Urinary bladder (tissue), 4 donors: ENCODE measurements at places on chromosomes 2 and 18.

DNA sequence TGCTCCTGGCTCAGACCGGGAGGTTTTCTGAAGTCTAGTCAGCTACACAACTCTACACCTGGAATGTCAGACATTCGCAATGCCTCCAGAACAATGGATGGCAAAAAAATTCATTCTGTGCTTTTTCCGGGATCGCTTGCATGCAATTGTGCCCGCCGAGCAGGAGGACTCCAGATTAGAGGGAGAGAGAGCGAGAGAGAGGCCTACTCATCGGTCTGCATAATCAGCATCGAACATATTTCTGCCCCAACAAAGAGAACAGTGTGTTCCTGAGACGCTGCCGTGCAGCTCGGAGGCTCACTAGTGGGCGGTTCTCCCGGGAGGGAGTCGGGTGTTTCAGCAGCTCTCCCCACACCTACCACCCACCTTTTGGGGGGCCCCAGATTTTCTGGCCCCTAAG, 117.1 kb downstream of the KLHL29 start:
- no peak for DNase-seq

DNA sequence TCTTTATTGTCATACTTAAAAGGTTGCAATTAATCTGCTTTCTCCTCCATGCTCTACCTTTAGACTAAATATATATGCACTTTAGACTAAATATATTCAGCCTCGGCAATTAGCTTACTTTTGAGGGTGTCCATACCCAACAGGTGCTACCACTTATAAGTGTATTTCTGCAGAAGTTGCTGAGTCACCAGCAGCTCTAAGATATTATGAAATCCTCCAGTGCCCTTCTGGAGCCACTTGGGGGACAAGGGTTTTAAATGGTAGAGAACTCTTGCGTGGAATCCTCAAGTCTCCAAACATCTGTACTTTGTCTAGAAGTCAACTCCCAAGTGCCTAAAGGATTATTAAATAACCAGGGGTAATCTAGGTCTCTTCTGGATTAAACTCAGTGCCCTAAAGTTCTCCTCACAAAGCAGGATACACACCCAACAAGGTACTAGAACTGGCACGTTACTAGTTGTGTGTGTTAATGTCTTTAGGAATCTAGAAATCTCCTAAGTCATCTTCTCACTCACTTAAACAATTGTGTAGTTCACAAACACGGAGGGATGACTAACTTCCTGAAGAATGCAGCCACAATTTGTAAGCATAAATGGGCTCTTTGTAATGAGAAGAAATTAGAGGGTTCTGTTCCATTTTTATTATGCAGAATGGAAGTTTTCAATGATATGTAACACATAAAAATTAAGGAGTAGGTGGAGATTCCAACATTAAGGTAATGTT, 159.7 kb downstream of the CD226 start:
- no peak for DNase-seq

DNA sequence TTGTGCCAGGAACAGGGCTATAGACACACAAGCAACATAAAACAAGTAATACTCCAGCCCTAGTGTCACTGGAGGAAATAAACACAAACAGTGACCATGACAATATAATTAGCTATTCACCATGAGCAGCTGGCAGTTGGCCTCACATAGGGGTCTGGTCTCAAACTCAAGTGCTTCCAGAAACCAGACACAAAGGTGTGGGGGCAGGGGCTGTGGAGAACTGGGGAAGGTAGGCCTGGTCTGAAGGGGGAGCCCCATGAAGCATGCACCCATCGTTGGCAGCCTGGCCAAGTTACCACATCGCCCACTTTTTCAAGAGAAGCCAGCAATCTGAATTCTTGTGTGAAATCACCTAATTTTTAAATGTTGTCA, 49.5 kb upstream of the SP3 start:
- DNase-seq = no peak

DNA sequence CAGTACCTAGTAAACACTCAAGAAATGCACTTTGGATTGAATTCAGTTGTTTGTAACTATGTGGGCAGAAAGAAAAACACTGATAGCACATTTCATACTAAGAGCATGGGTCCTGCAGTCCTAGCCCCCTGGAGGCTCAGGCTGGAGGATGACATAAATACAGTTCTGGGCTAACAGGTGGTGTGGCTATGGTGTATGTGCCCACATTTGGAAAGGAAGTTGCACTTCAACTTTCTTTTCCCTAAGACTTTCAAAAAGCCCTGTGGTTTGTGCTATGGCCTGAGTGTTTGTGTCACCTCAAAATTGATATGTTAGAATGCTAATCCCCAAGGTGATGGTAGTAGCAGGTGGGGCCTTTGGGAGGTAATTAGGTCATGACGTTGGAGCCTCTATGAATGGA, 218.2 kb downstream of the CDCA7 start:
- no peak for DNase-seq

DNA sequence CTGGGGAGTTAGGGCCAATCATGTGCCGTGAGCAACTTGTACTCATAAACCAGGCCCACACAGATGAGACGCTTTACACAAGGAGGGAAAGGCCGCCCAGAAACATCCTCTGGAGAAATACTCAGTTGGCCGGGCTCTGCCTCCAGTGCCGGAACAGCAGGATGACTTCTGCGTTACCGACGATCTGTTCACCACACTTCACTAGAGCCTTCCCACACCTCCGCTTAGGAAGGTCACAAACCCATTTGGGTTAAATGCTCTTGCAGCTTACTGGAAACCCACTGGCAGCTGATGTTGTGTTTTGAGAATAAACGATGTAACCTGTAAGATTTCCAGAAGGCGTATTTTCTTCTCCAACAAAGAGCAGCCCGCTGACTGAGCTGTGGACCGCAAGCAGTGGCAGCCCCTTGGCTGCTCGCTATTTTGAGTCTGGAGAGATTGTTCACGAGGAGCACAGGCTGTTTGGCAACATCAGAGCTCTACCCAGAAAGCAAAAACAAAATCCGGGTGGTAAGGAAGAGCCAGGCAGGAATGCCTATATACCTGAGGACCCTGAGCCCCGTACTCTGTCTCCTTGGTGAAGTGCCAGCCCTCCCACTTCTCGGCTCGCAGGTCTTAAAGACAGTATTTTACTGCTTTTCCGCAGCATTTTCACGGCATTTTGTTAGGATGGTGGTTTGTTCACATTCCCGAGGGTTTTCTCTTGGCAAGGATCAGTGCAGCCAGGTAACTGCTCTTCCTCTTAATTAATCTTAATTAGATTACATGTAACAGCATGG, 44.0 kb downstream of the COLEC12 start:
- no peak for DNase-seq
